ENCODE measurements at places on chromosomes 11 and 22. TPM values are rescaled to one million over a fixed set of nuclear protein-coding genes. Genes with fewer than 3 reads are reported as not detected.

DNA sequence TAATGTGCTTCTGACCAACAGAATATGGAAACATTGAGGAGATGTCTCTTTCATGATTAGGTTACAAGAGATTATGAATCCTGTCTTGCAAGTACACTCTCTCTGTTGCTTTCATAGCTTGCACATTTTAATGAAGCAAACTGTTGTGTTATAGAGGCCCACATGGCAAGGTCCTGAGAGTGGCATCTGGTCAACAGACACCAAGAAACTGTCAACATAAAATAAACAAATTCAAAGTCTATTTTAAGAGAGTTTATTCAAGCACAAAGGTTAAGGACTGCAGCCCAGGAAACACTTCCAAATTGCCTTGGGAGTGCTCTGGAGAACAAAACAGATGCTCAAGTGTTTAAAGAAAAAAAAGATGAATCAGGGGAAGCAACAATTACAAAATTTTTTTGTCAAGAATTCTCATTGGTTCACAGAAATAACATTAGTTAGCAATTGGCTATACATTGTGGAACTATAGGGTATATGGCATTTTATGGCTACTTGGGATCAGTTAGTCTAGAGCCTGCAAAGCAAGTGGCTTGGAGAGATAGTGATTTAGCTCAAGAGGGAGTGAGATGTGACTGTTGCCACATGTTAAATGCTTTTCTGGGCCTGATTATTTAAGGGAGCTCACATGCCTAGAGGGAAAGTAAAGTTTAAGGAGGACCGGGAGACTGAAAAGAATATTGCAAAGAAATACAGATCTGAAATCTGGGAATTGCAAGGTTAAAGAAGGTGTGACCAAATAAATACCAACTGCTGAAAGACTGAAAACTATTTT is 54.6 kb downstream of the CTSC start:
- no peak for DNase-seq

DNA sequence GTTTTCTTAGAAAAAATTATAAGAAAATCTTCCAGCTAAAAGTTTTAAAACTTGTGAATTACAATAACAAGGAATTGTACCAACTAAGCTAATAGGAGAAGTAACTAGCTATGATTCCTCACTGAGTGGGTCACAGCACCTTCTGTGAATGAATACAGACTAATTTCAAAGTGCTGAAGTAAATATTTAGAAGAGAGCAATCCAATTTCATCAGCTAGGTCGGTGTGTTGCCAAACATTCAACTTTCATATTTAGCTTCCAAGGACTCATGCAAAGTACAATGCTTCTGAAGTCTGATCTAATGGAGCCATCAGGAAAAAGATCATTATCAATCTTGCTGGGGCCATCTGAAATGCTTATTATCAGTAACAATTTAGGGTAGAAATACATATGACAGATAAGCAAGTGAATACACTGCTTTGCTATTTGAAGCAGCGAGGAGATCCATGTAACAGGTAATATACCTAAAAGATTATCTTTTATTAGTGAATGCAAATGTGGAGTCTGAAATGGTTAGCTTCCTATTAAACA is 750.6 kb upstream of the CCDC90B start:
- no peak for DNase-seq

DNA sequence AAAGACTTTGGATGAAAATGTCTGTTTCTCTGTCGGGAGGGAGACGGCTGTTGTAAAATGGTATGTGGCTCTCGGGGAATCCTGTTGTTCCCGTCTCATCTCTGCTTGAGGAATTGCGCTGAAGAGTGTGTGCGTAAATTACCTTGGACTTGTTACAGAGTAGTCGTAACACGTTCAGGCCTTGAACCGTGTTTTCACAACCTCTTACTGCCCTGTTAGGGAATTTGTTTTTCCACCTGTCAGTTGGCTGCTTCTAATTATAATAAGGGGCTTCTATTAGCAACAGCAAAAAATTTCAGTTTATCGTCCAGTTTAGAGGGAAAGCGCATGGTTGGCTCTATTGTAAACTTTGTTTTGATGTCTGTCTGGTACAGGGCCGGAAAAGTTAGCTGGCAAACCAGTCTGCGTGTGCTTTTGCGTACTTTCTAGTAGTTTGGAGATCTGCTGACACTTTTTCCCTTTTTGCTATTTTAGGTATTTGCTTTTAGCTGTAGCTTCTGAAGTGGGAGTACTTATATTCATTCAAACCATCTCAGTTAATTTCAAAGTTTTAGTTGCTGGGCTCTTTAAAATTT is 1.5 kb downstream of the HIPK3 start:
- no peak for DNase-seq

DNA sequence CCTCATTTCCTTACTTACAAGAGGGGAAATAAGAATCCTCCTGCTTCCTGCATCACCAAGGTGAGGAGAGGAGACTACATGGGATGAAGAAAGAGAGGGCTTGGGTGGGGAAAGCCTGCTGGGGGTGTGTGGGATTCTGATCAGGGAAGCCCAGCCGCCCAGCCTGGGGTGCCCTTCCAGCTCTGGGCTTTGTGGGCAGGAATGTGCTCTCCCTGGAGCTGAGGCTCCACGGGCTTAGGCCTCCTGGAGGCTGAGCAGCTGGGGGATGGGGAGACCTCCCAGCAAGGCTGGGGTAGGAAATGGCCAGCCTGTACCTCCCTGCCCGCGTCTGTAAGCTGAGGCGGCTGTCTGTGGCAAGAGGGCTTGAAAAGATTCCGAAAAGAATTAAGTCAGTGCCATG is 206.1 kb downstream of the GRIK4 start:
- DNase-seq = no peak

- no peak for DNase-seq
These were observed 71.2 kb upstream of the WNT11 start for GRCh38 chr11:76277298-76278175.

DNA sequence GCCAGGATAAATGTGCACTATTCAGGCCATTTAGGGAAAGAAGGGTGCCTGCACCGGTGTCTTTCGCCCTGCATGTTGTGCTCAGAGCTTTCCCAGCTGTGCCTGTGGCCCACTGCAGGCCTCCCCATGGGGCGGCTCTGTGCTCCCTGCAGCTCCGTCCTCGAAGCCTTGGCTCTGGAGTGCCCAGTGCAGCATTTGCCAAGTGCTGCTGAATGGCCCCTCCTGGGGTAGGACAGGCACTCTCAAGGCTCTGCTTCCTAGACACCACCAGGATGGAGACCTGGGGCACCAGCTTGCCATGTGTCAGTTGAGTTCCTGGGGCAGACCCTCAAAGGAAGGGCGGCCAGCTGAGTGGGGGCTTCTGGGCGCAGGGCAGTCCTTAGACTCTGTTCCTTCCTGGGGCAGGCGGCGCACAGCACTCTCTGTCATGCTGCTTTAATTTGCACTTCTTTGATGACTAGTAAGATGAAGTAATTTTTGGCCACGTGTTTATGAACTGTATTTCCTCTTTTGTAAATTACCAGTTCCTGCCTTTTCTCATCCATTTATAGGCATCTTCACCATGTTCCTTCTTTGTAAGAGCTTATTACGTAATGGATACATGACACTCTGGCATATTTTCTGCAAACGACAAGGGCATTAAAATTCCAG is 32.1 kb upstream of the GNB1L start:
- DNase-seq = peak; percentile 57

DNA sequence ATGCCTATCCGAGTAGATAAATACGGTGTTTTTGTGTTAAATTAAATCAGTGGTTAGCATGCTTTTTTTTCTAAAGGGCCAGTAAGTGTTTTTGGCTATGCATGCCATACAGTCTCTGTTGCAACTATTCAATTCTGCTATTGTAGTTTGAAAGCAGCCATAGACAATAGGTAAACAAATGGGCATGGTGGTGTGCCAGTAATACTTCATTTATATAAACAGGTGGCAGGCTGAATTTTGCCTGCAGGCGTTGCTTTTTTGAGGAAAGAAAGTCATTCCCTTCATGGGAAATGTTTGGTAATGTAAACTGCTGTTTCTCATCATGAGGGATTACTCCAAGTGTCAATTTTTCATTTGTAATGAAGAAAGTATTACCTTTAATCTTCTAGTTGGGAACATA is 106.5 kb downstream of the TMEM135 start:
- DNase-seq = no peak

- no peak for DNase-seq
These were observed 37.7 kb upstream of the LRRC55 start for GRCh38 chr11:57144075-57144474.

DNA sequence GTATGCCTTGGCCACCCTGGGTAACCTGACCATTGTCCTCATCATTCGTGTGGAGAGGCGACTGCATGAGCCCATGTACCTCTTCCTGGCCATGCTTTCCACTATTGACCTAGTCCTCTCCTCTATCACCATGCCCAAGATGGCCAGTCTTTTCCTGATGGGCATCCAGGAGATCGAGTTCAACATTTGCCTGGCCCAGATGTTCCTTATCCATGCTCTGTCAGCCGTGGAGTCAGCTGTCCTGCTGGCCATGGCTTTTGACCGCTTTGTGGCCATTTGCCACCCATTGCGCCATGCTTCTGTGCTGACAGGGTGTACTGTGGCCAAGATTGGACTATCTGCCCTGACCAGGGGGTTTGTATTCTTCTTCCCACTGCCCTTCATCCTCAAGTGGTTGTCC is 2.7 kb downstream of the OR51D1 start:
- DNase-seq = no peak

DNA sequence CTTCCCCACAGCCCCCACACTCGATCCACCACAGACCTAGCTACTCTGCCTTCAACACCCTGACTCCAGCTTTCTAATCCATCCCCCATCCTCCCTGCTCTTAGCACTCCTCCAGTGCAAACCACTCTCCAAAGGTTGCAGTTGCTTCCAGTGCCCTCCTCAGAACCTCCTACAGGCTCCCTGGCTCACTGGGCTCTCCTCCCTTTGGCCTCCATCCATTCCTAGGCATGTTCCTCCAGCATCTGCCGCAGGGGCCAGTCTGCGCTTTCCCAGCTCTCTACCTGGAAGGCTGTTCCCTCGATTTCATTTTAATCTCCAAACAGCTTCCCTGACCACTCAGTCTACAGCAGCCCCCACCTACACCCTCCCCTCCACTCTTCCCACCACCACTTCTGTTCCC is 133.8 kb downstream of the SPATA19 start:
- no peak for DNase-seq

GRCh38 chr11:61526956-61527731 is 18.6 kb downstream of the LRRC10B start:
- DNase-seq = no peak

DNA sequence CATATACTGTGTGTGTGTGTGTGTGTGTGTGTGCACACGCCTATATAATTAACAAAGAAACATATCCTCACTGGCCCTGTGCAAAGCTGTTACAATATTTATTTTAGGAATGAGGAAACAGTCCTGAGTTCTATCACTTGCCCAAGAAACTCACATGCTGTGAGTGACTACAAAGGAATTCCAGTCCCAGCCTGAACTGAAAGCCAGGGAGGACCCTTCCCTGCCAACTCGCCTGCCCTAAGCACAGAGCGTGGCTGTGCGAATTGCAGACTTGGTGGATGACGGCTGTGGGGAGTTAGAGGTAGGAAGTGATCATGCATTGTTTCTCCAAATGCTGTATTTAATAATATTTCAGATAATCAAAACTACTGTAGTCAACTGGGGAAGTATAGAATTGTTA is 26.4 kb upstream of the CD5 start:
- no peak for DNase-seq

- DNase-seq = peak; percentile 66
These were observed 4.7 kb downstream of the FEN1 start for GRCh38 chr11:61797263-61797944.

DNA sequence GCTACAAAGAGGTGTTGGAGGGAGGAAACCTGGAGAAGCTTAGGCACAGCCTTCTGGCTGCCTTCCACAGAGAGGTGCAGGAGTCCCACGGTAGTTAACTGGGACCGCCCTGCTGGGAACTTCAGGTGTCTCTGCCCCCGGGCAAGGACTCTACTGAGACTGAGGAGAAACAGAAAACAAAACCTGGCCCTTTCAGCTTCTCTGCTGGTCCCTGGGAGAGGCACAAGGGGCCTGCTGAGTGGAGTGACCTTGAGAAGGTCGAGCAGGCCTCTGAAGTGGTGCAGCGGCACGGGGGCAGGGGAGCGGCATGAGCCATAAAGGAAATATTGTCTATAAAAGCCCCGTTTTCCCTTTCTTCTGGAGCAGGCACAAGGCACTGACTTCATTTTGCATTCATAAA is 38.9 kb downstream of the NTM start:
- no peak for DNase-seq

GRCh38 chr11:19713196-19714021 is 772 bp downstream of the NAV2 start:
- peak; percentile 61 for DNase-seq

DNA sequence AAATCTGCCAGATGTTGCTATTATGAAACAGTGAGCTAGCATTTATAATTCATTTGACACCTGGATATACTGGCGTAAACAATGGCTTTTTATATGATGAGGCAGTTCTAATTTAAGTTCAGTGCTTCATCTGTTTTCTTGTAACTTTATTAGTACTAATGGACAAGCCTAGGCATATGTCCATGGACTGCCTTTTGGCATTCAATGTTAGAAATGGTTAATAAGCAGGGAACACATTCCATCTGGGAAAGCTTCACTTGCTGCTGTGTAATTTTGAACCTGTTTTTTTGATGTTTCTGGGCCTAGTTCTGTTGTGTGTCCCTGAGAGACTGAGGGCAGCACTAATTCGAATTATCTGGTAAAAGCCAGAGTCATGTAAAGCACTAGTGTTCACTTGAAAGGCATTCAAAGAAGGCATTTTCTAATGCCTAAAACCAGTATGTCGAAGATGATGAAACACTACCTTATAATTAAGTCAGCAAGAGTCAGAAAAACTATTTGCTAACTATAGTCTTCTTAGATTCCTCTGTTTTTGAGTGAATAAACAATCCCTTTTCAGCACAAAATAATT is 138.5 kb downstream of the SWAP70 start:
- DNase-seq = no peak

DNA sequence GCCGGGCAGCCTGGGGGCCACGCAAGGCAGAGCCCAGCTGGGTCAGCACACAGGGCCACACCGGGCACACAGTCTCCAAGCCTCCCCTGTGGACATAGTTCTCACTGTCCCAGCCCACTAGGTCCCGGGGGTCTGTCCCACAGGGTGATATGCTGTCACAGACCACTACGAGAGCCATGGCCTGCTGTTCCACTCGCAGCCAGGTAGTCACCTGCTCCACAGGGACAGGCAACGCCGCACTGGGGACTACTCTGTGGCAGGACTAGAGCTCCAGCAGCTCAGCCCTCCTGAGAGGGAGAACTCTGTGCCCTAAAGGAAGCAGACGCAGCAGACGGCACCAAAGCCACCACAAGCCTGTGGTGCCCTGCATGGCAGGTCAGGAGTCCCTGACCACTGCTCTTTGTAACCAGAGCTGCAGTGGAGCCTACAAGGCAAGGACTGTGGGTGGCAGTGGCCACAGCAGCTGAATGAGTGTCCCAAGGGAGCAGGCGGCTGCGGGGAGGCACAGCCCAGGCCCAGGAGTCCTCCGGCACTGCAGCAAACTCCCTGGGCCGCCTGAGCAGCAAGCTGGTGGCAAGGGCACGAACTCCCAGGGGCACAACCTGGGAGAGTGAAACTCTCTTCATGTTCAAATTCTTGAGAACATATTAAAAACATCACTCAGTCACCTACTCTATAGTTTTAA is 171.2 kb upstream of the GRK3 start:
- DNase-seq = peak; percentile 34

The SGSM1 gene
- total RNA-seq = 0.76 TPM

The CATSPER1 gene
- total RNA-seq = not detected

The OR52E8 gene
- not detected for total RNA-seq

The POU2AF1 gene
- total RNA-seq = not detected

The OR4A5 gene
- not detected for total RNA-seq

The CDHR5 gene
- total RNA-seq = not detected

The OR8K1 gene
- not detected for total RNA-seq

The NPAS4 gene
- total RNA-seq = not detected

The PRRG4 gene
- total RNA-seq = 0.34 TPM

The CDKN1C gene
- 25.9 TPM for total RNA-seq

Data from psoas muscle (tissue), 8 donors.